ENCODE measurements at places on chromosomes 1 and 21.

DNA sequence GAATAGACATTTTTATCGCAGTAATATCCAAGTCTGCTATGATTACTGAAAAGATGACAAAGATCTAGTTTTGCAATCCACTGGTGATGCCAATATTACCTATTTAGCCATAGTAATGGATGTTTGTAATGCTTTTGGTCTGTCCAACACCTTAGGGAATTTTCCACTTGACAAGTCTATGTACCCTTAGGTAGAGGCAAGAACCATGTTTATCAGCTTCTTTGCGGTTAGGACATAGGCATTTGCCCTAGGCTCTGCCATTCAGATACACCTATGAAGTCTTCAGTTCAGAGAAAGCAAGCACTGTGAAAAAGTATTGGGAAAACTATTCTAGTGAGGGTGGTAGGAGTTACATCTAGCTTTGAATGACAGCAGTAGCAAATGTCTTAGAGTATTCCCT lies 40.2 kb upstream of the SLC35D1 start:
- no peak for DNase-seq

- DNase-seq = no peak
Observed at GRCh38 chr21:15894596-15894995, 164.8 kb downstream of the USP25 start.

GRCh38 chr1:78475888-78476610 lies 14.7 kb upstream of the PTGFR start:
- no peak for DNase-seq

GRCh38 chr21:34986561-34987500 lies 62.3 kb downstream of the RUNX1 start:
- DNase-seq = no peak

DNA sequence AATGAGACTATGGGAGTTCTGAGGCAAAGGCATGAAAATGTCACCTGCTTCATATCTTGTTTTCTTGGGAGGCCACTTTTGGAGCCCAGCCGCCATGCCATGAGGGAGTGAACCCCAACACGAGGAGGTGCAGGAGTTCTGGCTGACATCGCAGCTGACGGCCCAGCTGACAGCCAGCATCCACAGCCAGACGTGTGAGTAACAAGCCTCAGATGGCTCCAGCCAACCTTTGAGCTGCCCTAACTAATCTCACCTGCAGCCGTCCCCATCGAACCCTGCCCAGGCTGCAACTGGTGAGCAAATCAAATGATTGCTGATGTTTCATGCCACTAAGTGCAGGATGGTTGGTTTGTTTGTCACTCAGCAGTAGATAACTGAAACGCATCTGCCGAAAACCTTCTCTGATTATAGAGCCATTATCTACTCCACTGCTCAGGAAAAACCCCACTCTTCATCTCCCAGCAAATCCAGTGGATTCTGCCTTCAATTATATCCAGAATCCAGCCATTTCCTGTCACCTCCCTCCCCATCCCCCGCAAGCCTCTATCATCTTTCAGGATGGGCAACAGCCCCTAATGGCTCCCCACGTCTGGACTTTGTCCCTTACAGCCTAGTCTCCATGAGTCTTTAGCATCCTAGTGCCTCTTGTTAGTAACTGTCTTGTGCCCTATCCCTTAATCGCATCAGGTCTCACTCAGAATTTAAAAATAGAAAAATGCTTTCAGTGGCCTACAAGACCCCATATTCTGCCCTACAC lies 18.5 kb upstream of the RAB4A start:
- DNase-seq = no peak

- no peak for DNase-seq
Observed at GRCh38 chr1:188225975-188226374, 1397.2 kb downstream of the PLA2G4A start.

- no peak for DNase-seq
Observed at GRCh38 chr1:174999936-175000696, at the start of gene CACYBP. CACYBP (plus strand) TSS chr1:174999947; CDS start chr1:175000181, 234 bp downstream.

DNA sequence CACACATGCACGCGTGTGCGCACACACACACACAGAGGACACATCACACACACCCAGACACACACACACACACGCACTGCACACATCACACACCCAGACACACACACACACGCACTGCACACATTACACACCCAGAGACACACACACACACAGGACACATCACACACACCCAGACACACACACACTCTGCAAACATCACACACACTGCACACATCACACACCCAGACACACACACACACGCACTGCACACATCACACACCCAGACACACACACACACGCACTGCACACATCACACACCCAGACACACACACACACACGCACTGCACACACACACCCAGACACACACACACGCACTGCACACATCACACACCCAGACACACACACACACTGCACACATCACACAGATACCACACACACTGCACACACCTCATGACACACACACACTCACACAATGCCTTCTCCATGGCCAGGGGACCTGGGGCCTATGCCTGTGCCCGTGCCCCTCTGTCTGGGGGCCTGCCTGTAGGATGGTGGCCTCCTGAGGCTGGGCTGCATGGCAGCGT lies 24.4 kb downstream of the CRYAA start:
- no peak for DNase-seq

GRCh38 chr1:99646868-99647267 lies 955 bp downstream of the PALMD start:
- no peak for DNase-seq

DNA sequence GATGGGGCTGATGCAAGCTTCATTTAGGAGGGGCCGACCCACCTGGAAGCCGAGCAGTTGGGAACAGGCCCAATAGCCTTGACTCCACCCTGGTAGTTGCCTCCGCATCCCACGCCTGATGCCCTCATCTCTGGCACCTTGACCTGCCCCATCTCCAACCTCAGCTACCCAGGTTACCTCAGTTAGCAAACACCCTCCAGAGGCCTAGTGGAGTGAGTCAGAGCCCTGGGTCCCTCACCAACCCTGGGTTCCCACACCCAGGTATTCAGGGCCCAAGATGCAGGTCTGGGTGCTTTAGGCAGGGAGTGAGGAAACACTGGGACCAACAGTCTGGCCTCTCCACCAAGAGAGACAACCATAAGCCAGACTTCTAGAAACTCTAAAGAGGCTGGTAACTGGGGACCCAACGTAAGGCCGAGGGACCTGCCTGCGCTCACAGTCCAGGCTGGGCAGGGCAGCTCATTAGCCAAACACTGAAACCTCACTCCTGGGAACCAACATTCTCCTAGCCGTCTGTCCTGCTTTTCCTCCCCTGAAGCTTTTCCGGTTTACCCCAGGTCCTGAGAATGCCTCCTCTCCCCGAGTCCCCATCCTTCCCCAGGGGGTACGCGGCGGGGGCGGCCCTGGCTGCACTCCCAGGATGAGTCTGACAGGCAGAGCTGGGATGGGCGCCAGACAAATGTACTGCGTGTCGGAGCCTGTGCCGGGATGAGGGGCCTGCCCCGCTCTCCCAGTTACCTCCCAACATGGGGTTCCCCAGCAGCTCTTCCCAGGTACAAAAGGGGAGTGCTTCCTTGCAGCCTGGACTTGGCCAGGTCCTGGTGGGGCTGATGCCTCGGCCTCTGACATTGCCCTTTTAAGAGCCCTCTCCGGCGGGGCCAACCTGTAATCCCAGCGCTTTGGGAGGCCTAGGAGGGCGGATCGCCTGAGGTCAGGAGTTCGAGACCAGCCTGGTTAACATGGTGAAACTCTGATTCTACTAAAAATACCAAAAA lies 8.9 kb upstream of the CELSR2 start:
- no peak for DNase-seq

GRCh38 chr1:39691383-39692151 lies at the start of gene HPCAL4:
HPCAL4 (minus strand) TSS chr1:39691433; CDS start chr1:39684603, 6,830 bp downstream.
- DNase-seq = peak; percentile 92

GRCh38 chr21:27104846-27105431 lies 138.1 kb upstream of the ADAMTS5 start:
- no peak for DNase-seq

DNA sequence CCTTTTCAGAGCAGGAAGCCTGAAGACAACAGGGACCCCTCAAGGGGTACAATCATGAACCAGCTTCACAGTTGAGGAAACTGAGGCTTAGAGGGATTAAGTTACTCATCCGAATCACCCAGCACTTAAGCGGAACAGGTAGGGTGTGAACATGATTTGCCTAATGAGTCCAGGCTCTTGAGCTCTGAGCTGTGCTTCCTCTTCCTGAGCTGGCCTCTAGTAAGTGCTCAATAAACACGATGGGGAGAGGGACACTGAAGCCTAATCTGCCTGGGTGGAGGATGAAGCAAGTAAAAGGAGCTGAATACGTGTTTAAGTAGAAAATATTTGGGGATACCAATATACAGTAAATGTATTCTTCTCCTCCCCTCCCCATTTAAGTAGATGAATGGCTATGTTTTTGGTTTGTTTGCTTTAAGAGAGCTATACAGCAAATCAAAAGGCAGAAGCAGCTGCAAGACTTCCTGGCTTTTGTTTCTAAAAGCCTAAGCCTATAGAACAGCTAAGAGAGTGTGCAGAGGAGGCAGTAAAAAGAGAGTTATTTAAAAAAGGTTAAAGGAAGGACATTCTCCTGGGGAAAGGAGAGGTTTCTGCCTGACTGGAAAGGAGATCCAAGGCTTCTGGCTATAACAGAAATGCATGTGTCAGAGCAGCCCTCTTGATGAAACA lies 20.5 kb downstream of the STPG1 start:
- DNase-seq = no peak

DNA sequence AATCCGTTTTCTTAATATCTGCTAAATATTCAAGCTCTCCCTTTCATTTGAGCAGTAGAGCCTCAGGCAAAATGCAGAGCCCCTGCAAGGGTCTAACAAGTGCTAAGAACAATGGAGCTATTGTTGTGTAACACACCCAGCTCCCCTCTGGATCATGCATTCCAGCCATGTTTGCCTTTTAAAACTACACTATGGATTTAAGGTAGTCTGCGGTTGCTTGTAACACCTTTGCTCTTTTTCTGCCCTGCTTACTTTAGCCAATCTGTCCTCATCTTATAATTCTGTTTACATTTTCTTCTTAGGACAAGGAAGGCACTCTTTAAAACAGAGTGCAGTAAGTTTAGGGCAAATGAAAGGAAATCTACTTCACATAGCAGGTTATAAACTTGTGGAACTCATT lies 60.0 kb upstream of the C1orf105 start:
- no peak for DNase-seq

DNA sequence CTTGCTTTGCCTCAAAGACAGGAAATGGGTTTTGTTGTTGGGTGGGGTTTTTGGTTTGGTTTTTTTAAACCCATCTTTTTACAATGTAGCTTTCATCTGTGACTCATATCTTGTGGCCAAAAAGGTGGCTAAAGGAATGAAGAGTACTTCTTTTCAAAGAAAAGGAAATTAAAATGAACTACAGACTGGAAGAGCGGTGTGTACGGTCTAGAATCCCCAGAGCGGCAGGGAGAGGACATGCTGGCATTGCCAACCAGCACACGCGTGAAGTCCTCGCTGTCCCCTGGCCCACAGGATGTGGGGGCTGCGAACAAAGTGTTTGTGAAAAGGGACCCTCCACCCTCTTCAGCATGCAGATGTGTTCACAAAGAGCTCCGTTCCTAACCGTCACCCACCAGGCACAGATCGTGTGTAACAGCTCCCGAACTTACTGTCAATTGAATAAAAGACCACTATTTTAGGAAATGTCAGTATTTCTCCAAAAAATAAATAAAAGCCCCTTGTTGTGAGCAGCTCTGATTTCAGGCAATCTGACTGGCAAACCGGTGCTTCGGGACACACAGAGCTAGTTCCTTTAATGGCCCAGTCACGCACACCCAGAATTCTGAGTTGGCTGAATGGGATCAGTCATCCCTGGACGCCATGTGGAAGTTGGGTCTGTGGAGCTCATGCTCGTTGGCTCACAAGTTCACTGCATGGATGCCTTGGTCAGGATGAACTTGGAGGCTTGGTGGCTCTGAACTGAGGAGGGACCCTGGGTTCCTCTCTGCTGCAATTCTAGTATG lies 602.9 kb downstream of the NPHP4 start:
- no peak for DNase-seq

DNA sequence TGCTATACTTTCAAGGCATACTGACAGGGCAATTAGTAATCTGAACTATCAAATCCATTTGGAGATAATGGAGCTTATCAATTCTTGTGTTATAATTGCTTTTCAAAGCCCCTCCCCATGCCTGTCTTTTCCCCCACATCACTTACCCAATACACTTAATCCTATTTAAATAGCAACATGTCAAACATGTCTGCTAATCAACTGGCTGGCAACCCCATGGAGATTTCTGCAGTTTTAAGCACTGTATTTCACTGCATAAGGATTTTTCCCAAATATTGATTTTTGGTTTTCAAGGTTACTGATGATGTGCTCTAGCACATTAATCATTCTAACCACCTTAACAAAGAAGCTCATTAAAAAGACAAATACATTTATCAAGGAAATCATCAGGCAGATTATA lies 800.3 kb downstream of the PLA2G4A start:
- DNase-seq = no peak

DNA sequence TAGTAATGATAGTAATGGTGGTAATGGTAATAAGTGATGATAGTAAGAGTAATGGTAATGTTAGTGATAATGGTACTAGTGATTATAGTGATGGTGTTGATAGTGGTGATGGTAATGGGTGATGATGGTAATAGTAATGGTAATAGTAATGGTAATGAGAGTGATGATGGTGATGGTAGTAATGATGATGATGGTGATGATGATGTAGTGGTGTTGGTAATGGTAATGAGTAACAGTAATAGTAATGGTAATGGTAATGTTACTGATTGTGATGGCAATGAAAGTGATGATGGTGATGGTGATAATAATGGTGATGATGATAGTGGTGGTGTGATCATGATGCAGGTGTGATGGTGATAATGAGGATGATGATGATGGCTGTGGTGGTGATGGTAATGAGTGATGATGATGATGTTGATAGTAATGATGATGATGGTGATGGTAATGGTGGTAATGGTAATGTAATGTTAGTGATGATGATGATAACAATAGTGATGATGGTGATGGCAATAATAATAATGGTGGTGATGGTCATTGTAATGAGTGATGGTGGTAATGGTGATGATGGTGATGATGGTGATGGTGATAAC lies 235.0 kb downstream of the MATN1 start:
- DNase-seq = no peak

- no peak for DNase-seq
Observed at GRCh38 chr1:229964281-229964680, 102.8 kb upstream of the GALNT2 start.

GRCh38 chr1:187336441-187337168 lies 507.9 kb downstream of the PLA2G4A start:
- no peak for DNase-seq

DNA sequence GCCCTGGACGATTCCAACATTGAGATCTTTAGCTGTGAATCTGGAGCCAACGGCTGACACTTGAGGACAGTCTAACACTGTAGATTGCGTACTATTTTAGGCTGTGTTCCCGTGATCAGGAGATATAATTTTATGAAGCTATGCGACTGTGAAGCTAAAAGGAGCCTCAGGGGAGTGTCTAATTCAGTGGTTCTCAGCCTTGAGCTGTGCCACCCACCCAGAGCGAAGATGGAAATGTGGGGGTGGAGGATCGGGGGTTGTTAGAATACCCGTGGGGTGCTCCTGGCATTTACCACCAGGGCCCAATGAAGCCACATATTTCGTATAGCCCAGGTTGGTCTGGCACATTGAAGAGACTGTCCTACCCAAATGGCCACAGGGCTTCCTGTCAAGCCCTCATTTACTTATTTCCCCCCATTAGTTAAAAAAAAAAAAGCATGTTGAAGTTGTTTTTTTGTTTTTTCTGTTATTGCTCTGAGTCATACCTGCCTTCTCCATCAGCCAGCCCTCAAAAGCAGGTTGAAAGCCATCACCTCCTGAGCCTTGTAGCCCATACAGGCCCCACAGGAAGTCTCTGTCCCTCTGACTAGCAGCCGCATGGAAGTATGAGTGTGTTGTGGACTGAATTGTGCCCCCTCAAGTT lies 141.7 kb downstream of the GALNT2 start:
- DNase-seq = no peak

GRCh38 chr1:5896706-5897660 lies 95.2 kb downstream of the NPHP4 start:
- DNase-seq = peak; percentile 23

Data from substantia nigra (tissue), 51 donors.